Progenitor cell of endocrine pancreas (in vitro differentiated cells): ENCODE measurements at places on chromosomes 2 and 18.
A peak's percentile ranks its signal among the peaks of the same experiment; 100 is the strongest.

GRCh38 chr2:176261136-176261535 is 8.1 kb upstream of the MTX2 start:
- no peak for DNase-seq

DNA sequence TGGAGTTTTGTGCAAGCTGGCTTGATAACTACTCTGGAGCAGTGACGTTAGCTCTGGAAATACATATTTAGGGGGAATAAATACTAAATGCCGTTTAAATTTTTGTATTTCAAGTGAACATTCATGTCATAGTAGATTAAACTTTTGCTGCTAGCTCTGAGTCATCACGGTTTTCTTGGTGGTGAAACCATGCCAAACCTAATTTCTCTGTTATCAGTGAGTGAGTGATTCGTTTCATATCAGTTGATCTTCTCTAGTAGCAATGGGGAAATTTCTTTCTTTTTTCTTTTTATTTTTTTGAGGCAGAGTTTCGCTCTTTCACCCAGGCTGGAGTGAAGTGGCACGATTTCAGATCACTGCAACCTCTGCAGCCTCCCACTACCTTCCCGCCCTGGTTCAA is 211.1 kb downstream of the PTPRM start:
- no peak for DNase-seq

DNA sequence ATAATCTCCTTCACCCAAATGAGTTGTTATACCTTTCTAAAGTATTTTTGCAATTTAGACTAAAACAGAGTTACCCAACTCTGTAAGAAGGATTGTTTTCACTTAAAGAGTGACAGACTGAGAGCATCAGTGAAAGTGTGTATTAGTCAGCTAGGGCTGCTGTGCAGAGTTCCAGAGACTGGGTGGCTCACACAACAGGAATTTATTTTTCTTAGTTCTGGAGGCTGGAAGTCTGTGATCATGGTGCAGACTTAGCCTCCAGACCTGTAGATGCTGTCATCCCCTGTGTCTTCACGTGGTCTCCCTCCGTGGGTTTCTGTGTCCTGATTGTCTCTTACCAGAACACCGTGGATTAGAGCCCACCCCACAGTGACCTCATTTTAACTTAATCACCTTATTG is 40.0 kb downstream of the BCL2L11 start:
- no peak for DNase-seq

- DNase-seq: no peak
Measured at GRCh38 chr2:207987025-207987716, 38.2 kb downstream of the PLEKHM3 start.

DNA sequence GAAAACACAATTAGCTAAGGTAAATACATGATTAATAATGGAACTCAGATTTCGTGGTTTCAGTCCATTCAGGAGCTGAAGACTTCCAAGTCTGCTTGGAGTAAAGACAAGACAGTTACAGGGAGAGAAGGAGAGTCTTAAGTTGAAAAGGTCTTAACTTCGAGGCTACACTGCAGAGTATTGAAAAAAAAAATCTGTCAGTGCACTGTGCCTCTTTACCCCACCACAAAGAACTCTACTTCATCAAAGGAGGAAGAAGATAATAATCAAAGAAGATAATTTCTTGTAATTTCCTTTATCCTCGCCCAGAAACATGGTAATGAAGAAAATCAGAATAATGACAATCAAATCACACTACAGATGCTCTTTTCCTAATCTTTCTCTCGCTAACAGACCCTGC is 75.4 kb downstream of the MEMO1 start:
- no peak for DNase-seq

GRCh38 chr2:11156396-11157075 is 1.3 kb downstream of the SLC66A3 start:
- DNase-seq: no peak

GRCh38 chr2:161898633-161899032 is 175.4 kb downstream of the DPP4 start:
- DNase-seq: no peak

- DNase-seq: no peak
Measured at GRCh38 chr2:120920454-120921148, 184.9 kb downstream of the GLI2 start.

DNA sequence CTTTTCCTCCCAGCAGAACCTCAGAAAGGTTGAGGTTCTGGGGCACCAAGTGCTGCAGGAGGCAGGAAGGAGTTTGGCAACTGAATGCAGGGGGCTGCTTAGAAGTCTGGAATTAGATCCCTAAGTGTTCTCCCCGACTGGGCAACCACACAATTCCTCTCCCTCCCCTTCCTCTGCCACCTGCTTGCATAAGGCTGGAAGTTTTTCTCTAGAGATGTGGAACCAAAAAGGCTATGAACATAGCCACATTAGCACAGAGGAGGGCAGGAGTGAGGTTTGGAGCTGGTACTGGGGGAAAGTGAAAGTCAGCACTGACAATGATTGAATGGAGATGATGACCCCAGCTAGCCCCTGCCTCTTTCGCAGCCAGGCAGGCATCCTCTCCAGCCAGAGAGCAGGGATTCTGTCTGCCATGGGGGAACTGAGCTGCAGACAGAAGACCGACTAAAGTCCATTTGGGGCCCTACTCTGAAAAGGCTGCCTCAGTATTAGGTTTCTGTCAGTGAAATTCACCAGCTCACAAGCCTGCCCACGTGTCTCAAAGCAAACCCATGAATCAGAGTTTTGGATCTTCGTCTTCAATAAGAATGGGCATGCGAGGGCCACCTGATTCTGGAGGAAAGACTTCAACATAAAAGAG is 87.9 kb upstream of the ITGA6 start:
- no peak for DNase-seq

GRCh38 chr2:126302043-126302442 is 353.9 kb upstream of the GYPC start:
- no peak for DNase-seq

GRCh38 chr2:164538240-164538866 is 82.9 kb downstream of the GRB14 start:
- no peak for DNase-seq

DNA sequence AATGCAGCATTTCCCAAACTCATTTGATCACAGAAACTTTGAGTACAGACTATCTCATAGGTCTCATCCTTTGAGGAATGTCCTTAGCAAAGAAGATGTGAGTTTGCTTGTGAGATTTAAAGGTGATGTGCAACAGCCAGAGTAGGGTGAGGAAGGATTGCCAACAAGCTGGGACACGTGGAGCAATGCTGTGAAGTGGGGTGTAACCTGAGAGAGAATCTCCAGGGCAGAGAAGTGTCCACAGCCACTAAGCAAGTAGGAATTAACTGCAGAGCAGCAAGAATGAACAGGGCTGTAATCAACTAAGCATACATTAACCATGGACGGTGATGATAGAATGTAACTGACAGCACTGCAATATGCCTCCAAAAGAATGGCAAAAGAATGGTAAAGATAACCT is 469.9 kb upstream of the NRP2 start:
- no peak for DNase-seq

GRCh38 chr2:224513991-224514390 is 71.2 kb downstream of the CUL3 start:
- DNase-seq: no peak

DNA sequence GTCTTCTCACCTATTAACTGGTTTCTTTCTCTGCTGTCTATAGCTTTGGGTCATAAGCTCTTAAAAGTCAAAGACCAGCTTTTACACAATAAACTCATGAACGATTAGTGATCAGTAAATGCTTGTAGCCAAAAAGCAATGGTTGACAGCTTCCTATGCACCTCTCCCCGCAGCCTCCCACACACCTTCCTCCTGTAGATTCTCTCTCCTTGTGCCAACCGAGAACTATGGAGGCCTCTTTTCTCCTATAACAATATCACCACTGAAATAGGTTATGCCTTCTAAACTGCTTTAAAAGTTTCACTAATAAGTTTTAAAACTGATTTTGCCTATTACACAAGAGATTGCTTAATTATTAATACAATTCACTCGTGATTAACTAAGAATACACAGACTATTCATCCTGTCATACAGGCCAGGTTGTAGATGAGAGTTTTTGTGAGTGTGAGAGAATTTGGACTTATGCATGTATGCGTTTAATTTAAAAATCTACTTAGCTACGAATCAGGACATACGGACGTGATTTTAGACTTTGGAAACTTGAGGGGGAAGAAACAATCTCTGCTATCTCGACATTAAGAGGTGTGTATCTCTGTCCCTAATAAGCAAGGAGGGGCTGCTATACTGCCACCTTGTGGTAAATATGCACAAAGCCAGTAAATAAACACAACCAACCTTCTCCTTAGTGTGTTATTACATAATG is 229.1 kb upstream of the RBBP8 start:
- no peak for DNase-seq

- DNase-seq: no peak
Measured at GRCh38 chr2:85012431-85012830, 41.5 kb downstream of the KCMF1 start.

DNA sequence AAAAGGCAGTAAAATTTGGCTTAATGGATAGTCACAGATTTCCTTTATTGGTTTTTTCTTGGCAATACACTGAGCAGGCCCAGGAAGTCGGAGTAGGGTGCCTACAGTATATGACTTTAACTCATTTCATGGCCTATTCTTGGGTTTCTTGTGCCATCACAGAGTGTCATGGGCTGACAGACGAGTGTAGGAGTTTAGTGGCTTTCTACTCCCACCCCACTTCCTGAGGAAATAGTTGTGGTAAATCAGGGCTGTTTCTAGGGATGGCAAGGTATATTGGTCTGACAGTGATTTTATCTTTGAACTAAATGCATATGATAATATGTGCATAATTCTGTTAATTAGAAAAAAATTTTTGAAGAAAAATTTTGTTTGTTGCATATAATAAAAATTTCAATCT is 100.1 kb downstream of the PLCL1 start:
- DNase-seq: no peak

- DNase-seq: no peak
Measured at GRCh38 chr18:58978916-58979315, 114.2 kb downstream of the ZNF532 start.

GRCh38 chr18:45168866-45169600 is 446.2 kb upstream of the SLC14A2 start:
- DNase-seq: no peak

DNA sequence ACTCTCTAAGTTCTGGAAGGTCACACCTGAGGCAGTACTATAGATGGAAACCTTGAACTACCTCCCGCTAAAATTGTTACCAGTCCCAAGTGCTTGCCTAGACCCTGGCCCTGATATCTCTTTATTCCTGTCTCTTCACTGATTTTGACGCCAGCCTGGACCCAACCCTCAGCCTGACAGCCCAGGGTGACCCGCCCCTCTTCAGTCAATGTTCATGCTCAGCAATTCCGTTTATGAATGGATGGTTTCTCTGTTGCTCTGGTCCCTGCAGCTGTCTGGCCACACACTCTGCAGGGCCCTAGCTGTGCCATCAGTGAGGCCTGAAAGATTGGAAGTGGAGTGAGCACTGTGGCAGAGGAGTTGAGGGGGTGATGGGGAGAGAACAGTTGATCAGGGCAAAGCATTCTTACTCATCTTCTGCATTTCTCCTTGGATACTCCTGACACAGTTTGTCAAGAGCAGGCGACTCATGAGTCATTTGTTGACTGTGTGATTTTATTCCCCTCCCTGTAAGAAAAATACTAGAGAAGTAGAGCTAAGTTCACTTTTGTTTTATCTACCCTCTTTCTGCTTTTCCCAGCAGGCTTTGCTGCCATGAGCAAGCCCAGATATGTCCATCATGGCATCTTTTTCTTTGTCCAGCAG is 46.0 kb downstream of the NPAS2 start:
- no peak for DNase-seq

- DNase-seq: no peak
Measured at GRCh38 chr2:239566162-239566994, 165.6 kb upstream of the HDAC4 start.

GRCh38 chr2:155727187-155727895 is 605.2 kb downstream of the NR4A2 start:
- DNase-seq: no peak

GRCh38 chr2:567865-568638 is 109.2 kb downstream of the TMEM18 start:
- no peak for DNase-seq

GRCh38 chr2:58769864-58770234 is 528.7 kb upstream of the FANCL start:
- no peak for DNase-seq

DNA sequence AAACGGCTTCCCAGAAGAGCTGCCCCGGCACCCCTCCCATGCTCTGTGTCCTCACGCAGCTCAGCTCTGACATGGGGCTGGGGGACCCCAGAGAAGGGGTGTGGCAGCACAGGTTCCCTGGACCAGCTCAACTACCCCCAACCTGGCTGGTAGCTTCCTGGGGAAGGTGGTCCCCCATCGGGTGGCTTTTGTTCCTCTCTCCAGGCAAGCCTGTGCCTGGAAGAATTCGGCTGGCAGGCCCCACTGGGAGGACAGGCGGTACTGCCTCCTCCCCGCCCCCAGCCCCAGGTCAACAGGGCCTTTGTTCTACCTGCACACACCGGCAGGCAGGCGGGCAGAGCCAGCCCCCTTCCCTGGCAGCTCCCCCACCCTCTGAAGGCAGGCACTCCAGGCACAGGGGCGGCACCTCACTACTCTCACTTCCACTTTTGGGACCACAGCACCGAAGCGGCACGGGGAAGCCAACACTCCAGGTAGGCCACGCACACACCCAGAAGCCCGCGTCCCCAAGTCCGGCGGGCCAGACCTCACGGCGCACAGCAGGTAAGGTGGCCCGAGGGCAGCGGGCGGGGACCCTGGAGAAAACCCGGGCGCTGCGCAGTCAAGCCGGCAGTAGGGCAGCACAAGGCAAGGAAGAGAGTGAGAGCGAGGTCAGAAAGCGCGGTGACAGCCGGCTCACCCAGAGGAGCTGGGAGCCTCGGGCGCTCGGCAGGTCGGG is 1.3 kb downstream of the HS6ST1 start:
- peak; percentile 49 for DNase-seq

DNA sequence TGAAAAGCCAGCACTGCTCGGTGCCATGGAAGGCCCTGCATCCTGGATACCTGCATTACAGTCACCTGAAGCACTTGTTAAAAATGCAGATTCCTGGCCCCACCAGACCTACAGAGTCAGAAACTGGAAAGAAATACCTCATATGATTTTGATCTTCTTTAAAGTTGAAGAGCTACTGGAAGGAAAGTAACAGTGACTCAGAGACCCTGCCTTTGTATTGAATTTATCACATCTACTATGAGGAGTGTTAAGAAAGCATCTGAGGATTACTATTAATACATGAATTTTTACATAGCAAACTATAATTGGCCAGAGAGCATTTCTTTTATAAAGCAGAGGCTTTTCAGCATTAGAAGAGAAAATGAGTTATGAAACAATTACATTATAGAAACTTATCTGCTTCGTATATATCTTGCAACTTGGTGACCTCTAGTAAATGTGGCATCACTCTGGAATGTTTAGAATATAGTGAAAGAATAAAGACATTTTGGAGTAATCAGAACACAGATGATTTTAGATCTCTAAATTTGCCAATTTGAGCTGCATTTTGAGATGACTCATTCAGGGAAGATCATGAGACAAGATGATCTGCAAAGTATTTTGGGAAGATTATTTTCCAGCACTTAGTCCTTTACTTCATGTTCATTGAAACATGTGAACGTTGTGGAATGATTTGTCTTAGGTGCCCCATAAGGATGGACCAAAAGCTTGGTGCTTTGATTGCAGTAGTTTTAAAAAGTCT is 12.2 kb downstream of the PTPRM start:
- DNase-seq: no peak
